CD4-positive, alpha-beta T cell treated with Interleukin-12 subunit alpha and Interleukin-12 subunit beta, for 1 hour (primary cell): ENCODE measurements at places on chromosomes 1 and 21.
A peak's percentile ranks its signal among the peaks of the same experiment; 100 is the strongest.

- peak; percentile 52 for DNase-seq
Observed at GRCh38 chr1:204445860-204446412, 34.3 kb upstream of the PPP1R15B start.

- DNase-seq: no peak
Observed at GRCh38 chr21:27265949-27266348, 299.1 kb upstream of the ADAMTS5 start.

DNA sequence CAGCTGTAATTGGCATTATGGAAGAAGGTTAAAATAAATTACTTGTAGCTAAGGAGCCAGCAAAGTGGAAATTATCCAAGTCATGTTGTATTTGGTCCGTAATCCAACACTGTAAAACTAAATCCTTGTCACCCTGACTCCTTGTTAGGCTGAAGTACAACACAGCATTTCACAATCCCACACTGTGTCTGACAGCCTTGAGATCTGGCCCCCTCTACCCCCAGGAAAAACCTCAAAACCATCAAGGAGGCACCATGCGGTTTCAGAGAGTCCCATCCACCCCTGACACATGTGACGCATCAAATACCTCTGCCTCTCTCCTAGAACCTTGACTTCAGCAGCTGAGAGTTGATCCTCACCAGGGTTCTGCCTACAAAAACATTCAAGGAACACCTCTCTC lies 41.0 kb downstream of the LMX1A start:
- no peak for DNase-seq

DNA sequence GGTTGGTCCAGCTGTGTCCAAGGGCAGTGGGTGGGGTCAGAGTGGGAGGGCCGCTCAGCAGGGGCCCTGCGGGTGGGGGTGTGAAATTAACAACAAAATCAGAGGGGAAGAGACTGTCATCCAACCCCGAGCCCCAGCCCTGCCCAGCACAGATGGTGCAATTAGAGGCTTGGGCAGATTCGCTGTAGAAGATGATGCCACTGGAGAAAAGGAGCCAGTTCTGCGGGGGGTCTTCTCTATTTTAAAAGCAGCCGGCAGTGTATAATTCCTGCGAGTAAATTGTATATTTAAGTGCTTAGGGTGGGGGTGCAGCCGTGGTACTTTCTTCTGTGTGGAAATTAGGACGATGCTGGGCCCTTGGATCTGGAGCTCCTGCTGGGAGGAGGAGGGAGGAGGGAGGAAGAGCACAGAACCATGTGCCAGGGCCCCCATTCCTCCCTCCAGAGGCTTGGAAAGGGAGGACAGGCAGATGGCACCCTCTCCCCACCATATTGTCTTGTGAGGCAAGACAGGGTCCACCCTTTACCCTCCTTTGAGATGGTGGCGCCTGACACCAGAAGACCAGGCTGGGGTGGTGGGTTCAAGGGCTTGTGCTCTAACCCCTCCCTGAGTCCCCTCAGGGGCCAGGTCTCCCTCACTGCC lies 89.2 kb downstream of the ACTL8 start:
- DNase-seq: no peak

DNA sequence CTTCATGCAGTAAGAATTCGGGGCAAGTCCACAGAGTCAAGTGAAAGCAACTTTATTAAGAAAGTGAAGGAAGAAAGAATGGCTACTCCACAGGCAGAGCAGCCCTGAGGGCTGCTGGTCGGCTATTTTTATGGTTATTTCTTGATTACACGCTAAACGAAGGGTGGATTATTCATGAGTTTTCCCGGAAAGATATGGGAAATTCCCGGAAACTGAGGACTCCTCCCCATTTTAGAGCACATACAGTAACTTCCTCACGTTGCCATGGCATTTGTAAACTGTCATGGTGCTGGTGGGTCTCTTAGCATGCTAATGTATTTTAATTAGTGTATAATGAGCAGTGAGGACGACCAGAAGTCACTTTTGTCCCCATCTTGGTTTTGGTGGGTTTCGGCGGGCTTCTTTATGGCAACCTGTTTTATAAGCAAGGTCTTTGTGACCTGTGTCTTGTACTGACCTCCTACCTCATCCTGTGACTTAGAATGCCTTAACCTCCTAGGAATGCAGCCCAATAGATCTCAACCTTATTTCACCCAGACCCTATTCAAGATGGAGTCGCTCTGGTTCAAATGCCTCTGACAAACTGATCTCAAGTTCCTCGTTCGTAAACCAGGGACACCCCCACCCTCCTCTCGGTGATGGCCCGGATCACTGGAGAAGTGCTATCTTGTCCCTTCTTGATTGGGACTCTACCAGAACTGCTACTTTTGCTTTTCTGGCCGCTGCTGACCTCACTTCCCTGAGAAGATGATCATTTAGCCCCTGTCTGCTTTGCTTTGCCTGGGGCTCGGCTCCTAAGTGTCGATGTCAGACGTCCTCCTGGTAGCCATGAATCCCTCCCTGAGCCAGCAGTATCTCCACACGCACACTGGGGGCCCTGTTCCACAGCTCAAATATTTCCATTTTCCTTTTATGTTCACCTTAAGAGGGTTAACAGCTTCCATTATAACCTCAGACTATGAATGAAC lies 48.8 kb downstream of the CLSTN1 start:
- no peak for DNase-seq

DNA sequence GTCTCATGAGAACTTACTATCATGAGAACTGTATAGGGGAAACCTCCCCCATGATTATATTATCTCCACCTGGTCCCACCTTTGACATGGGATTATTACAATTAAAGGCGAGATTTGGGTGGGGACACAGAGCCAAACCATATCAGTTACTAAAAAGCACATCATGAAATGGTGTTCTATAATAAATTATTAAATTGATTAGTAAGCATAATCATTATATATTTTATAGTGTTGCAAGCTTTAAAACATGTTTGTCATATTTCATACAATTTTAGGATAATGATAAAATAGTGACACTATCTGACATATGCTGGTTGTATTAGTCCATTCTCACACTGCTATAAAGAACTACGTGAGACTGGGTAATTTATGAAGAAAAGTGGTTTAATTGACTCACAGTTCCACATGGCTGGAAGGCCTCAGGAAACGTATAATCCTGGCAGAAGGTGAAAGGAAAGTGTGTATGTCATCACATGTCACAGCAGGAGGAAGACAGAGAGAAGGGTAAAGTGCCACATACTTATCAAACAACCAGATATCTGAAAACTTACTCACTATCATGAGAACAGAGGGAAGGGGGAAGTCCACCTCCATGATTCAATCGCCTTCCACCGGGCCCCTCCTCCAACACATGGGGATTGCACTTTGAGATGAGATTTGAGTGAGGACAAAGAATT lies 539.2 kb upstream of the OLFM3 start:
- DNase-seq: no peak
